ENCODE measurements at places on chromosomes 5 and 9.

- H3K27me3 ChIP-seq: peaks cover 6% of the 10 kb centered on the region
- no peak overlapping the region for H3K4me3 ChIP-seq
- H3K27ac ChIP-seq: no peak overlapping the region
- no peak for DNase-seq
- peaks cover 3% of the 10 kb centered on the region for H3K4me1 ChIP-seq
These were observed 11.0 kb downstream of the STC2 start for GRCh38 chr5:173317091-173317730.

DNA sequence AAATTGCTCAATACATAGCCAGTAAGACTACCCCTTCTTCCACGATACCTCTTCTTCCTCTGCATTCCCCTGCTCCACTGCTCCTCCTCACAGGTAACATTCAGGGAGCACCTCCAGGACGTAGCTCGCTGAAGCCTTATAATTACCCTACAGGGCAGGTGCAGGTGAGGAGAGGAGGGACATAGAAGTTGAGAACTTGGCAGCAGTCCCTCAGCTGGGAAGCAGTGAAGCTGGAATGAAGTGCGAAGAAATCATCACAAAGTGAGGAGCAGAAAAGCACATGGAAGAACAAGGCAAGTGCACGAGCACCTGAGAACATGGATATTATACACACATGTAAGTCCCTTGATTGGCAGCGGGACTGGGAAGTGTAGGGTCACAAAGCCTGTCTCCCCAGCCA, 118.2 kb downstream of the HSD17B3 start:
- H3K4me3 ChIP-seq: no peak overlapping the region
- H3K36me3 ChIP-seq: peaks cover 1% of the 10 kb centered on the region
- no peaks in the 10 kb centered on the region for H3K27me3 ChIP-seq
- no peak for DNase-seq

- peaks cover 13% of the 10 kb centered on the region for H3K4me1 ChIP-seq
- DNase-seq: no peak
- no peak overlapping the region for H3K27ac ChIP-seq
- peaks cover 3% of the 10 kb centered on the region for H3K27me3 ChIP-seq
- peaks cover 14% of the 10 kb centered on the region for H3K36me3 ChIP-seq
These were observed 54.6 kb upstream of the S1PR3 start for GRCh38 chr9:88936668-88937067.

- H3K4me1 ChIP-seq: no peaks in the 10 kb centered on the region
- peaks cover 16% of the 10 kb centered on the region for H3K27me3 ChIP-seq
- H3K36me3 ChIP-seq: no peaks in the 10 kb centered on the region
These were observed 137.1 kb downstream of the FOXD1 start for GRCh38 chr5:73311291-73312110.
